ENCODE measurements at places on chromosomes 7 and 10.

DNA sequence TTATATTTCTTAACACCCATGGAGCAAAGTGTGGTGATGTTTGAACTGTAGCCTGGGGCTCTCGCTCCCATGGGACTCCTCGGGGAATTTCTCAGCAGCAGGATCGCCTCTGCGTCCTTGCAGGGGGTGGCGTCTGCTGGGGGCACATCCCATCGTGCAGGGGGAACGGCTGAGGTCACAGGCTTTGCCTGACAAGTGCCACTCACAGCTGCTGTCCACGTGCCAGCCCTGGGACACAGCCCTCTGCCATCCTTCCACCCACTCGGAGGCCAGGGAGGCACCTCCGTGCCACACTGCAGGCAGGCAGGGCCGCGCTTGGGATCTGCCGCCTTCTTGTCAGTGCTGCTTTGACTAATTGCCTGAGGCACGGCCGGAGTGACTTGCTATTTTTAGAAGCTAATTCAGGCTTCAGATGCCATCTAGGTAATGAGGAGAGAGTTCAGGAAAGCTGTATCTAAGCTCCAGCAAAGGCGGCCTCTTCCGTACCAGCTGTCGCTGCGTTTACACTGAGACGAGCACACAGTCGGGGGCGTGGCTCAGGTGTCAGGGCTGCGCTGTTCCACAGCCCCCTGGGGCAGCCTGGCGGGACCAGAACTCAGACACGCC, 45.7 kb downstream of the PITRM1 start:
- DNase-seq: no peak

GRCh38 chr7:81560708-81561107, 209.1 kb downstream of the HGF start:
- DNase-seq: no peak

DNA sequence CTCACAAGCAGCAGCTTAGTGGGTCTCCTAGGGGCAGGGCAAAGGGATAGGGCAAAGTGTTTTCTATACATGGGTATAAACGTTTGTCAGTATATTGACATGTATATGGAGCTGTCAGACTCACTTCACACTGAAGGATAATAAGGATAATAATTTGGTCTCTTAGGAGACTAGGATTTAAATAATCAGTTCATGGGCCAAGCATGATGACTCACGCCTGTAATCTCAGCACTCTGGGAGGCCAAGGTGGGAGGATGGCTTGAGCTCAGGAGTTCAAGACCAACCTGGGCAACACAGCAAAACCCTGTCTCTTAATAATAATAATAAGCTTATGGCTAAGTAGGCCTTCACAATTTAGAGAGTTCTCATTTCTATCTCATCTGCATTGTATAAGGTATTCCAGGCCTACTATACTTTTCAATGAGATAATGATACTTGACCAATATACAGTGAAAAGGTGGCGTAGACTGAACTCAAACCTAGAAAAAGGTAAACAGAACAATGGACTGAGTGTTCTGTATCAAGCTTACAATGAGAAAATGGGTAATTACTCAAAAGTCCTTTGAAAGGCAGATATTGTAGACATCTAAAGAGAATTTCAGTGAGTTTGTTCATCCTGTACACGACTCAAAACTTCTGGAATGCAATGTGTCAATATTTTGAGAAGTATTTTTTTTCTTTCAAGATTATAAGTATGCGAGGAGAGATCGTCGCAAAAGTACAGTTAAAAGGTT, 7.0 kb downstream of the GSAP start:
- no peak for DNase-seq

GRCh38 chr10:110764793-110765512, 106.8 kb upstream of the PDCD4 start:
- no peak for DNase-seq

DNA sequence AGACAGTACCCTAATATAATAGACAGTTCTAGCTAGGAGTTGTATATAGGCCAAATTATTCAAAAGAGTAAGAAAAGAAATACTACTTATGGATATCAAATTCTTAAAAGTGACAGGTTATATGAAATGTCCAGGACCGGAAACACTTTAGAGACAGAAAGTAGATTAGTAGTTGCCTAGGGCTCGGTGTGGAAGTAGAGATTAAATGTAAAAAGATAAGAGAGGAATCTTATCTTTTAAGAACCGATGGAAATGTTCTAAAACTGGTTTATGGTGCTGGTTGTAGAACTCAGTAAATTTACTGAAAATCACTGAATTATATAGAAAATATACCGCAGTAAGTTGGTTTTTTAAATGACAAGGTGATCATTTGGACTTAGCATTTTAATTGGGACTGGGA, 147.5 kb upstream of the ASAH2 start:
- DNase-seq: no peak
